Right renal pelvis (tissue), 4 donors: ENCODE measurements at places on chromosomes 12 and 14. TPM values are rescaled to one million over a fixed set of nuclear protein-coding genes. Genes with fewer than 3 reads are reported as not detected.

ART4 gene
- polyA plus RNA-seq = 0.11 TPM

PTHLH gene
- polyA plus RNA-seq = 1.4 TPM

MIP gene
- polyA plus RNA-seq = 0.22 TPM

TMEM119 gene
- 25.5 TPM for polyA plus RNA-seq

RASAL1 gene
- 11.4 TPM for polyA plus RNA-seq

SLC7A7 gene
- polyA plus RNA-seq = 132 TPM

IGF1 gene
- 5.2 TPM for polyA plus RNA-seq

TNS2 gene
- 101 TPM for polyA plus RNA-seq

- no peak for DNase-seq
Observed at GRCh38 chr14:100788517-100788916, 37.4 kb upstream of the MEG3 start.

DNA sequence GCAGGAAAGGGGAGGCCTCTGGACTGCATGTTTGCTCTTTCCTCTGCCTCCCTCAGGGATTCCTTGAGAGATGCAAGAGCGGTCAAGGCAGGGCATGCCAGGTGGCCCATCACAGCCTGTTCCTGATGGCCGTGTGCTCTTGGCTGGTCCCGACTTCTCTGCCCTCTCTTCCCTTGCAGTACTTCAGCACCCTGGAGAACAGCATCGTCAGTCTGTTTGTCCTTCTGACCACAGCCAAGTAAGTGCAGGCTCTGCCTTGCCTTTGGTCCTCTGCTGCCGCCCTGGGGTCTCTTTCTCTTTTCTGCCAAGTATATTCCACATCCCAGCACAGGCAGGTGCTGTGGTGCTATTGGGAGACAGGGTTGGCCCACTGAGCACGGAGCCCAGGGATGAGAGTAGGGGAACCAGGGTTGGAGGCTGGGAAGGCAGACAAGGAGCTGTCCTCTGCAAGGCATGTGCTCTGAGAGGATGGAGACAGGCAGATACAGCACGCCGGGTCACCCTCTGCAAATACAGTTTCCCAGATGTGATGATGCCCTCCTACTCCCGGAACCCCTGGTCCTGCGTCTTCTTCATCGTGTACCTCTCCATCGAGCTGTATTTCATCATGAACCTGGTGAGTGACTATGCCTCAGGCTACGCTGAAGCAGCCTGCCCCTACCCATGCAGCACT lies 51.9 kb downstream of the TPCN1 start:
- DNase-seq = no peak

DNA sequence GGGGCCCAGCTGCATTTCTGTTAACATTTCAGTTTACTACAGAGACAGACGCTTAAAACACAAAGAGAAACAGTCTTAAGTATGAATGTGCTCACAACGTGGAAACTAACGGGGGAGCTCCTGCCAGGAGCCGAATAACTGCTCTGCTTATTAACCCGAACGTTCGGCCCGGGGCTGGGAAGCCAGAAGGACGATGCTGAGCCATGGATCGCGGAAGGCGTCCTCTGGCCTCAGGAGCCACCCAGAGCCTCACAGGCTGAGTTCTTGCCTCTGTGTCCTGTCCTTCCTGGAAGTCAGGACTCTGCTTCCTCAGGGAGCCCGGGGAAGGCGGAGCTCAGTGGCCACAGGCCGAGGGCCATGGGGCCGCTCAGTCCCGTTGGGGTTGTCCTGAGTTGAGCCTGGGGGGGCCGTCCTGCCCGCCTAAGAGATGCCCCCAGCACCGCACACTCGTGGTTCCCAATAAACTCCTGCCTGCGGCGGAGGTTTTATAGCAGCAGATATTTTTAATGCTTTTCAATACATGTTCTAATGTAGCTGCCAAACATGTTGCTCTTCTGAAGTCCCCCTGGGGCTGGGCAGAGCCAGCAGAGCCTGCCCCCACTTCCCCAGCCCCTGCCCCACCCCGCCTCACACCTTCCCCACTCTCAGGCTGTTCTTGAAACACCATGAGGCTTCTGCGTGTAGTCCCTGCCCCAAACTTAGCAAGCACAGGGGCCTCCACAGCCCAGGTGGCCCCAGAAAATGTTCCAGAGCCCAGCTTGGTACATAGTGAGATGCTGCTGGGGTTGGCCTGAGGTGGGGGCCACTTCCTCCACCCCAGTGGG lies 3.4 kb upstream of the TEX22 start:
- DNase-seq = no peak

GRCh38 chr12:25384893-25385248 lies 134.1 kb upstream of the KRAS start:
- no peak for DNase-seq
